KG1 (cell line): ENCODE measurements at places on chromosomes 1 and 21.

DNA sequence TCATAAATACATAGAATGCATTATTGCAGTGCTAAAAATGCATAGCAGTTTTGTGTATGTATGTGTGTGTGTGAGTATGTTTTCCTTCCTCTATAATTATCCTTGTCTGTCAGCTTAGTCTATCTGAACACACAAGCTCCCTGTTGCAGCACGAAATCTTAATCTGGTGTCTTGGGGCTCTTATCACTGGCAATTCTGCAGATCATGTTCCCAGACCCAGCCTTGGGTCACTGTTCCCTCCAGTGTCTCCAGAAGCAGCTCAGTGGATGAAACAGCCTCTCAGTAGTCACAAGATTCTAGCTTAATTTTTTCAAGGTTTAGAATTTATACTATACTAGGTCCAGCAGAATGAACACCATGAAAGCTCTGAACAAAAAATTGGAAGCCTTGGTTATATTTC lies 777.9 kb downstream of the MRPL39 start:
- no peak for DNase-seq

- DNase-seq: peak; percentile 44
Observed at GRCh38 chr1:178055779-178056471, 38.0 kb upstream of the RASAL2 start.

DNA sequence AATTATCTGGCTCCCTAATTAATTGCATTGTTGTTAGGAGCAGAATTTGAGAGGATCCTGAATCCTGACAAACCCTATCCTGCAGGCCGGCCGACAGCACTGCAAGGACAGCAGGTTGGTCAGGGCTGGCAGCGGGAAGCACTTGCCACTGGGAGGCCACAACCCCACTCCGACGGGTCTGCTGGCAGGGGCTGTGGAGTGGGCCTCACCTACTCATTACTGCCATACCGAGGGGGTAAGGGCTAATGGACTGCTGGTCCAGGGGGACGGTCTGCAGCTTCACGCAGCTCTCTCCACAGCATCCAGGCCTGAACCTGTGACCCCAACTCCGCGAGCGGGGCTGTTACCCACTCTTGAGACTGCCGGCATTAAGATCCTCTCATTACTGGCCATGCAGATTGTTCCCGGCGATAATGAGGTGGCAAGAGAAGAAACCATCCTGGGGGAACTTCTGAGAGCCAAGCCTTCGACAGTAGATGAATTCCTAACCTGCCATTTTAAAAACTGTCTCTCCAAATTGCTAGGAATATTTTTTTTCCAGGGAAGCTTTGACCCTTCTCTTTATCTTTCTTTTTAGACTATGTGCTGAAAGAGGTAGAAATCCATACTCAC lies 501.3 kb downstream of the OMA1 start:
- no peak for DNase-seq

GRCh38 chr1:237911911-237912310 lies 21.2 kb upstream of the ZP4 start:
- no peak for DNase-seq

DNA sequence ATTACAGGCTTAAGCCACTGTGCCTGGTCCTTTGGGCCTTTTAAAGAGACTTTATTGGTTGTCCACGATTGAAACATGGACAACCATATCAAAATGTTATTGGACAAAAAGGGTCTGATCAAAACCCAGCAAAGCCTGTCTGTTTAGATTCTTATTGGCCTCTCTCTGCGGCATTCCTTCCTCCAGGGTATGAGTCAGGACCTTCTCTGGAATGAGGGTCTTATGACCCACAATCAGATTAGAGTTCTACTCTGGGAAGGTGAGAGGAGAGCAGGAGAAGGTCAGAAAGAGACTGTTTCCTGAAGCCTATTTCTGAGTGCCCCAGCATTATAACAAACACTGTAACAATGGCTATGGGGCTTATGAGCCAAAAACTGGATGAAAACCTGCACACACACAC lies 7.9 kb downstream of the LURAP1 start:
- no peak for DNase-seq

- DNase-seq: peak; percentile 18
Observed at GRCh38 chr1:27726173-27727044, 648 bp downstream of the FAM76A start.

DNA sequence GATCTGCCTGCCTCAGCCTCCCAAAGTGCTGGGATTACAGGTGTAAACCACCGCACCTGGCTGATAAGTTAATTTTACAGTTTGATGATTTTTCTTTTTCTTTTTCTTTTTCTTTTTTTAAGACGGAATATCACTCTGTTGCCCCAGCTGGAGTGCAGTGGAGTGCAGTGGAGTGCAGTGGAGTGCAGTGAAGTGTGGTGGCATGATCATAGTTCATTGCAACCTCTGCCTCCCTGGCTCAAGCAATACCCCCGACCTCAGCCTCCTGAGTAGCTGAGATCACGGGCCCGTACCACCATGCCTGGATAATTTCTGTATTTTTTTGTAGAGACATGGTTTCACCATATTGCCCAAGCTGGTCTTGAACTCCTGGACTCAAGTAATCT lies 84.4 kb upstream of the CXADR start:
- DNase-seq: no peak

DNA sequence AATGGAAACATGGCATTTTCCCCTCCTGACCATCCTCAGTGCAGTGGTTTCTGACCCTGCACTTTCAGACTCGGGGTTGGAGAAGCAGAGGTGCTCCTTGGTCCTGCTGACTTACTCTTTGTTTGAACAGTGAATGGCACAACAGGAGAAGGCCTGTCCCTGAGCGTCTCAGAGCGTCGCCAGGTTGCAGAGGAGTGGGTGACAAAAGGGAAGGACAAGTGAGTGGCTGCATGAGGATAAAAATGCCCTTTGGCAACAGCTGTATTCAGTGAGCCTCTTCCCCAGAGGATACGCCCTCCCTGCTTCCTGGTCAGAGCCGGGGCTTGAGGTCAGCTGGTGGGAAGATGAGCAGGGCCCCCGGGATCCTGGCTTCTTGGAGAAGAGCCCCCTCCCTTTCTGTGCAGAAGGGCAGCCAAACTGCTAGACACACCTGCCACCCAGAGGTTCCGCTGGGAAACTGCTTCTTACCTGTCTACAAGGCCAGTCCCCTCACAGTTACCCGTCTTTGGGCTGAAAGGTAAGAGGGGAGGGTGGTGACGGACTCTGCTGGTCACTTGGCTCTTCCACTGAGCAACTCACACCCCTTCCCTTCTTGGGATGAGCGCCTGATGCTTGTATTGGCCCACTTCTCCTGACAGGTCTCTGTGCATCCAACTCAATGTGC lies 16.6 kb downstream of the NPL start:
- no peak for DNase-seq

DNA sequence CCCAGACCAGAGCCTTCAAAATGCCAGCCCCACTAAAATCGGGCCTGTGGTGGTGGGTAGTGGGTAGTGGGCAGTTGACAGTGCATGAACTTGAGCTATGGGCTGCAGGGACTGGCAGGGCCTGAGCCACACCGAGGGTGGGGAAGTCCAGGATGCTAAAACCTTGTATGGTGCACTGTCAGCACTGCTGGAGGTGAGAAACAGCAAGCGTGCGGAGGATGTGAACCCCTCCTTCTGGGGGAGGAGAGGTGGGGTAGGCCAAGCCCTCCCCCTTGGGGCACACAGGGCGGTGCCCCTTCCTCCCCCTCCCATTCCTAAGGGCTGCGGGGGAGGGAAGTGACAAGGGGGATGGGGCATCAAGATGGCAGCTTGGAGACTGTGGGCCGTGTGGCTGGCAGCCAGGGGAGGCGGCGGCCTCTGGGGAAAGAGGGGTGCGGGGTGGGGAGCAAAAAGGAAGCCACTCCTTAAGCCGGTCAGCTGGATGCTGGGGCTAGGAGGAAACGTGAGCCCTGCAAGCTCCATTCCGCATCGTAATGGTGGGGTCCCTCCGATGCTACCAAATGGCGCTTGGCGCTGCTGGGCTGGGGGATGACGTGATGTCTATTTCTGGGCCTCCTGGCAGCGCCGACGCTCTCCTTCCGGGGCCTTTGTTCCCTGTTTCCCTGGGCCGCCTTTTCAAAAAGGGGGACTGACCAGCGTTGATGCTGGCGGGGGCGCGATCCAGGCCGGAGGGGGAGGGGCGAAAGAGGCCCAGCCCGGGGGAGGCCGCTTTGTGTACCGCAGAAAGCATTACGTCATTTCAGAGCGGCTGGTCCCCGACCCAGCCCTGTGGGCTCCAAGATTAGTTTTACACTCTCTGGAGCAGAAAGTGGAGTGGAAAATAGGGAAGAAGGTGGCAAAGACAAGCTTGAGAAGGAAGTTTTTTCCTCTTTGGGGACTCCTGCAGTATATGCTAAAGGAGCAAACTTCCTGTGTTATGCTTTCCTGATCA lies 809 bp downstream of the SYT11 start:
- peak; percentile 26 for DNase-seq

- DNase-seq: no peak
Observed at GRCh38 chr1:147664206-147664605, 6.1 kb downstream of the ACP6 start.

DNA sequence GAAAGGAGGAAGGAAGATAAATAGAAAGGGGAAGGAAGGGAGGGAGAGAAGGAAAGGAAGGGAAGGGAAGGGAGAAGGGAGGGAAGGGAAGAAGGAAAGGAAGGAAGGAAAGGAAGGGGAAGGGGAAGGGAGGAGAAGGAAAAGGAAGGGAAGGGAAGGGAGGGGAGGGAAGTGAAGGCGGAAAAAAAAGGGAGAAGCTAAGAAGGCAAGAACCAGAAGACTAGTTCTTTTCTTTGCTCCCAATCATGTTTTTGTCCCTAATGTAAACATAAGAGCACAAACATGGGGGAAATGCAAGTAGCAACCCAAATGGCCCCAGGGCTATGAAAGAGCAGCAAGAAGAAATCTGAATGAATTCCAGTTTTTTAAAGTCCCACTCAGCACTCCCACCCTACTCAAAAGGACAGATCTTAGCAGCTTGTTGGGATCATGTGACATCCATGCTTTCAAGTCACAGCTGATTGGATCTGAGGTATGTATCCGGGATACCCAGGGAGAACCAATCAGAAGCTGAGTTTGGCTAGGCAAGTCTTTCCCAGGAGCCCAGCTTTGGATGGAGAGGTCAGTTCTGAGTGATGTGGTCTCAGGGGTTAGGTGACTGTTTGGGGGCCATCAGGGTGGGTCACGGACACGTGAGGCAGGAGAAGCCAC lies 24.2 kb upstream of the FHAD1 start:
- no peak for DNase-seq

DNA sequence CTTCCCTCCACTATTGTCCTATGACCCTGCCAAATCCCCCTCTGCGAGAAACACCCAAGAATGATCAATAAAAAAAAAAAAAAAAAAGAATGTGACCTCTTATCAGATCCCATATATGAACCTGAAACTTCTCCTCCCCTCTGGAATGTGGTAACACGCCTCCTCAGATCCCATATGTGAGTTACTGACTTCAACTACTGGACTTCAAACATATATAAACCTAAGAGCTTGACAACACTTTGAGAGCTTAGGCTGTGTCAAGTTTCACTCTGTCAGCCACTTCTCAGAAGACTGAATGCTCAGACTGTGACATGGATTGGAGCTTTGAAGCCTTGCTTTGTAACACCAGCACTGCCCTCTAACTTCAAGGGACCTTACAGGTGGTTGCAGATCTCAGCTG lies 148.4 kb downstream of the COP1 start:
- DNase-seq: no peak

DNA sequence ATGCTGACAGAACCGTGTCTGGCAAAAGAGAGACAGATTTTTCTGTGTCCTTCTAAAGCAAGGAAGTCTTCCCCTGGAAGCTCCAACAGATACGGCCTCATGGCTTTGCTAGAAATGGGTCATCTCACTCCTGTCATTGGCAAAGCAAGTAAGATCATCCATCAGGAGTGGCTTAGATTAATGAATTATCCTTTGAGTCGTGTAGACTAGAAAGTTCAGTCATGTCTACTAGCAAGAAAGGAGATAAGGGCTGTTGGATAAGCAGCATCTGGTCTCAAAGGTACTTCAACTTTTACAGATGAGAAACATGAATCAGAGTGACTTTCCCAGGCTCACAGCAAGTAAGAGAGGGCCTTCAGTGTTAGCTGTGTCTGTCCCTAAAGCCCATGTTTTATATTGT lies 3.4 kb upstream of the AGO3 start:
- no peak for DNase-seq

DNA sequence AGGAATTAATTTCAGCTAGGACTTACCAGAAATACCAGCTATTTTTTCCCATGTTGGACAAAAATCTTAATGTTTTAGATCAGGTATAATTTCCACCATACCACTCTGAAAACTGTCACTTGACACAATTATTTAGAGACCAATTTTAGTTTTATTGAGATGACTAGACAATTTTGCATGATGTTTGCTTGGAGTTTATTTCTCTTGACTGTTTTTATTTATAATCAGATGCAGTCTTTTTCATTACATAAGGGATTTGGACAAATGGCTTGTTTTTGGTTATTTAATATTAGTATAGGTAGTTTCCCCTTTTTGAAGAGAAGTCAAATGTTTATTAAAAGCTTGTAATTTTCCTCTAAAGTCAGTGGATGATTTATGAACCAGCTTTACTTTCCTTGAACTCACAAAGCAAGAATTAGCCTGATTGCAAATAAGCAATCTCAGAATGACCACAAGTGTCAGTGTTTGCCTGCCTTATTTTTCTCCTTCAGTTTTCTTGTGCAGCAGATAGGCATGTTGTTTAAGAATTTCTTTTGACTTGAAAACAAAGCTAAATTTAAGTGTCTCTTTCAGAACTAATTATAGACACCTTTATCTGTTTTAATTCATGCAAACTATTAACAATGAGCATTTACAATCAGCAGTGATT lies 3.8 kb upstream of the B3GALT2 start:
- no peak for DNase-seq

GRCh38 chr1:229171934-229172333 lies 99.0 kb upstream of the RAB4A start:
- DNase-seq: no peak

GRCh38 chr1:33618636-33619035 lies 146.2 kb downstream of the ZSCAN20 start:
- DNase-seq: no peak

DNA sequence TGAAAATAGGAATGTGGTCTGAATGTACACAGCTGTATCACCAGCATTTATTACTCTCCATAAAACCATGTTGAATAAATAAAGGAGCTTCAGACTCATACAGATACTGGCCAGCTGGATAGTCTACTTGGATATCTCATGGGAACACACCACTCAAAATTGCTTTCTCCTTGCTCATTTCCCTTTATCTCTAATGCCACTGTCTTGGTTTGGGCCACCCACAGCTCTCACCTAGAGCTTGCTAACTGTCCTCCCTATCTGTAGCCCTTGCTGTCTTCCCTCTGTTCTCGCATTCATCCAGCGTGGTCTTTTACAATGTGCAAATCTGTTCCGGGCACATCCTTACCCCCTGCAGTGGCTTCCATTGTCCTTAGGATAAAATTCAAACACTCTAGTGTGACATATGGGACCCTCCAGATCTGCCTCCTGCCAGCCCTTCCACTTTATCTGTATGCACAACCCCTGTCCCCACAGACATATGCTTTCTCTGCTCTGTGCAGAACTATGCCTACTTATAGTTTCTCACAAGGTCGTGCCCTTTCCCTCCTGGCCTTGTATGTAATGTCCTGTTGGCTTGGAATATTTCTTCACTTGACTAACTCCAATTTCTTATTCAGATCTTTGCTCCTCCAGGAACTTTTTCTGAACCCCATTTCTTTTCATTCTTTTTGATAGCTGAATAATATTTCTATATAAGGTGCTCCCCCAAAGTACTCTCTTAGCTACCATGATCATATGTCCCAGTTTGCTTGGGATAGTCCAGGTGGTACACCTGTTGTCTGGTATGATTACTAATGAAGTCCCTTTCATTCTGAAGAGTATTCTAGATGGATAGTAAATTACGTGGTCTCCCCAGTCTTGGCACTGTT lies 2.9 kb downstream of the FLVCR1 start:
- DNase-seq: no peak

GRCh38 chr1:96782856-96783255 lies 61.3 kb downstream of the PTBP2 start:
- no peak for DNase-seq

- no peak for DNase-seq
Observed at GRCh38 chr1:77829851-77830250, 50.4 kb downstream of the MIGA1 start.
